ENCODE measurements at places on chromosomes 1 and 21. TPM values are rescaled to one million over a fixed set of nuclear protein-coding genes. Genes with fewer than 3 reads are reported as not detected.

Gene TESK2
- total RNA-seq: 8.4 TPM

Gene LRRC38
- total RNA-seq: 7.4 TPM

Gene CTH
- total RNA-seq: 8.9 TPM

Gene H3-3A
- 550 TPM for total RNA-seq

Gene INAVA
- 22.5 TPM for total RNA-seq

Gene SPATA1
- total RNA-seq: 1.6 TPM

Gene NOS1AP
- total RNA-seq: 5.3 TPM

Gene S100A9
- 258 TPM for total RNA-seq

Gene SAMD11
- total RNA-seq: 136 TPM

Gene TRPM2
- 3.2 TPM for total RNA-seq

Gene RCAN1
- total RNA-seq: 26.4 TPM

Gene KRTAP6-2
- not detected for total RNA-seq

Gene CRYAA
- not detected for total RNA-seq

Gene RPE65
- not detected for total RNA-seq

Gene KMO
- total RNA-seq: 7.8 TPM

Gene SYT11
- 20.0 TPM for total RNA-seq

Gene NBPF4
- total RNA-seq: not detected

Gene LCE3D
- total RNA-seq: not detected

Gene ILDR2
- 10.2 TPM for total RNA-seq

Gene KCNE2
- not detected for total RNA-seq

Gene C4BPB
- 1.8 TPM for total RNA-seq

Gene NR1I3
- 0.23 TPM for total RNA-seq

Gene PLA2G2F
- 0.18 TPM for total RNA-seq

Measured in metanephros (tissue), 2 donors.